ENCODE measurements at places on chromosomes 6 and 20. TPM values are rescaled to one million over a fixed set of nuclear protein-coding genes. Genes with fewer than 3 reads are reported as not detected.

- no peak for DNase-seq
- peaks cover 6% of the 10 kb centered on the region for H3K36me3 ChIP-seq
- no peak overlapping the region for H3K27ac ChIP-seq
- H3K27me3 ChIP-seq: no peaks in the 10 kb centered on the region
- H3K4me1 ChIP-seq: peaks cover 11% of the 10 kb centered on the region
- H3K4me3 ChIP-seq: no peak overlapping the region
Measured at GRCh38 chr6:53044071-53044470, 21.1 kb upstream of the FBXO9 start.

GRCh38 chr6:110512991-110513390, 36.6 kb upstream of the SLC22A16 start:
- H3K36me3 ChIP-seq: no peaks in the 10 kb centered on the region
- no peak overlapping the region for H3K27ac ChIP-seq
- no peak overlapping the region for H3K4me3 ChIP-seq
- H3K27me3 ChIP-seq: no peaks in the 10 kb centered on the region
- no peaks in the 10 kb centered on the region for H3K4me1 ChIP-seq

DNA sequence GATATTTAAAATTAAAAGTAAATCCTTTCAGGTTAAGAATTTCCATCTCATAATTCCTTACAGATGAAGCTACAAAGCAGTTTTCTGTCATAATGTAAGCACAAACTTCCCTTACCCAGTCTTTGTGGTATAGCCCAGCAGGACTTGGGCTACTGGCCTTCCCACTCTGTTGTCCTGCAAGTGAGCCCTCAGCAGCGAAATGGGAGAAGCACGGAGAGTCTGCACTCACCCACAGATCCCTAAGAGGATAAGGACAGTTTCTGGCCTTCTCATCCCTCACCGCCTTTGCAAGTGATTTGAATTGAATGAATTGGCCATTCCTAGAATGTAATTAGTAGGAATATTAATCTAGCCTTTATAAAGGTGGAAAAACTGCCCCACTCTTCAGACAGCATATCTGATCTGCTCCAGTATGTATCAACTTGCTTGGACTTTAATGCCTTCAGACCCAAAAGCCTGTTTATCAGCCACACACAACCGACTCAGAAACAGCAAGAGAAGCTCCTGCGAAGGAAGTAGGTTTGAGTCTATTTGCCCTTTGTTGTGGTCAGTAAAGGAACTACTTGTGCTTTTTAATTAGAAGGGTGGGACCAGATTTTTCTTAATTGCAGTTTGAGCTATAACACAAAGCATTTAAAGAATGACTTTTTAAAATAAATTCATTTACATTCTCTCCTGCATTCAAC, 29.9 kb upstream of the PRDM1 start:
- H3K27me3 ChIP-seq: no peaks in the 10 kb centered on the region
- H3K4me3 ChIP-seq: peak overlapping the region; percentile 26
- peaks cover 22% of the 10 kb centered on the region for H3K4me1 ChIP-seq
- no peaks in the 10 kb centered on the region for H3K36me3 ChIP-seq

- no peaks in the 10 kb centered on the region for H3K36me3 ChIP-seq
- H3K4me1 ChIP-seq: no peaks in the 10 kb centered on the region
- H3K27me3 ChIP-seq: no peaks in the 10 kb centered on the region
- no peak for DNase-seq
- H3K27ac ChIP-seq: no peak overlapping the region
Measured at GRCh38 chr6:107128577-107128976, 13.3 kb upstream of the BEND3 start.

GRCh38 chr20:23298155-23298554, 52.4 kb upstream of the NXT1 start:
- no peaks in the 10 kb centered on the region for H3K4me1 ChIP-seq
- no peak overlapping the region for H3K4me3 ChIP-seq
- no peak for DNase-seq
- H3K36me3 ChIP-seq: no peaks in the 10 kb centered on the region

DNA sequence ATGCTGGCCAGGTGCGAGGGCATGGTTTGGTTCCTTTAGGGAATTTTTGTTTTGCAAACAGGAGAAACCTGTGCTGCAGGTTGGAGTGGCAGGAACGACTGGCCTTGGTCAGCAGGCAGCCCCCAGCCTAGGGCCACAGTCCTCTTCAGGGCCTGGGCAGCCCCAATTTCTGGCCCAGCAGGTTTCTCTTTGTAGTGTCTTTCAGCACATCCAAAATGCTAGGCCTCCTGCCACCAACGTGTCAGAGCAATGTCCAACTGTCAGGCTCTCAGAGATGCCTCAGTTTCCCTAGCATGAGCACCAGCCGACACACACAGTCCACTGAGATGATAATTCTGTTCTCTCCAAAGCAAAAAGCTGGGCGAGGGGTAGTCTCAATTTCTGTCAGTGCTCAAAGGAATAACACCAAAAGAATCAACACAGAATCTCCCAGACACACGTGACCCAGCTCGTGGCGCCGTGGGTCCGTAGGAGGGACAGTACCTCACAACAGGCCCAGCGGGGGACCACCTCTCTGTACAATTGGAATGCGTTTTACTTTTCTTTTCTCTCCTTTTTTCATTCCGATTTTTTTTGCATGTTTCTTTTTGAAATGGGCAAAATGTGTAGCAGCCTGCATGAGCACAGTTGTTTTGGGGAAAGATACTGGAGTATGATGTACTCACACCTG, 125.9 kb downstream of the TAF4 start:
- H3K27ac ChIP-seq: no peak overlapping the region
- no peak overlapping the region for H3K4me3 ChIP-seq
- DNase-seq: no peak
- H3K4me1 ChIP-seq: no peaks in the 10 kb centered on the region
- no peaks in the 10 kb centered on the region for H3K27me3 ChIP-seq
- H3K36me3 ChIP-seq: no peaks in the 10 kb centered on the region

DNA sequence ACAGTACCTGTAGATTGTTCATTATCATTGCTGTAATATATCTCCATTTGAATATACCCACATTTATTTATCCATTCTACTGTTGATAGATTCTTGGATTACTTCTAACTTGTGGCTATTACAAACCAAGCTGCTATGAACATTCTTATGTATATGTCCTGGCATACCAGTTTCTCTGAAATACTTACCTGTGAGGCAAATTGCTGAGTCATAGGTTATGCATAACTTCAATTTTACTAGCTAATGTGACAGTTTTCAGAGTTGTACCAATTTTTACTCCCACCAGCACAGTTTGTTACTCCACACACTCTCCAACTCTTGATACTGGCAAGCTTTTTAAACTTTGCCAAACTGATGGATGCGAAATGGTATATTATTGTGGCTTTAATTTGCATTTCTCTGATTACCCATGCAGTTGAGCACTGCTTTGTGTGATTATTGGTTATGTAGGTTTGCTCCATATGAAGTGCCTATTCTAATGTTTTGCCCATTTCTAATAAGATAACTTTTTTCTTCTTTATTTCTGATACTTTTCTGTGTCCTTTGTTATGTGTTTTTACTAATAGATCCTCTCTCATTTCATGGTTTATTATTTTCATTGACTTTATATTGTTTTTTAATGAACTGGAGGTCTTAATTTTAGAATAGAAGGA, 62.8 kb upstream of the SDHAF4 start:
- DNase-seq: no peak
- H3K27me3 ChIP-seq: no peaks in the 10 kb centered on the region
- H3K4me1 ChIP-seq: no peaks in the 10 kb centered on the region
- H3K27ac ChIP-seq: no peak overlapping the region

DNA sequence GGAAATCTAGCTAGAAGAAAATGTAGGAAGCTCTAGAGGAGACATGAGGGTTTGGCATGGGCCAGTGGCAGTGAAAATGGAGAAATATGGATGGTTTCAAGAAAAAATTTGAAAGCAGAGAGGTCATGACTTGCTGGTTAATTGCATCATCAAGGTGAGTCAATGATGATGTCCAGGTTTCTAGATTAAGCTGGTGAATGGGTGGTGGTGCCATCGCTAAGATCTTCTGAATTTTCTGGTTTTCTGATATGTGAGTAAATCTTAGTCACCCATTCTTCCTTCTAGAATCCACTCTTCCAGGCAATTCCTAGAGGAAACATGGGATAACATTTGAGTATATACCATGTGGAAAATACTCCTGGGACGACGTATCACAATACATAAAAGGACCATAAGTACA, 25.0 kb downstream of the SH3BGRL2 start:
- H3K36me3 ChIP-seq: no peaks in the 10 kb centered on the region
- no peaks in the 10 kb centered on the region for H3K27me3 ChIP-seq
- H3K27ac ChIP-seq: no peak overlapping the region
- H3K4me3 ChIP-seq: no peak overlapping the region
- DNase-seq: no peak

DNA sequence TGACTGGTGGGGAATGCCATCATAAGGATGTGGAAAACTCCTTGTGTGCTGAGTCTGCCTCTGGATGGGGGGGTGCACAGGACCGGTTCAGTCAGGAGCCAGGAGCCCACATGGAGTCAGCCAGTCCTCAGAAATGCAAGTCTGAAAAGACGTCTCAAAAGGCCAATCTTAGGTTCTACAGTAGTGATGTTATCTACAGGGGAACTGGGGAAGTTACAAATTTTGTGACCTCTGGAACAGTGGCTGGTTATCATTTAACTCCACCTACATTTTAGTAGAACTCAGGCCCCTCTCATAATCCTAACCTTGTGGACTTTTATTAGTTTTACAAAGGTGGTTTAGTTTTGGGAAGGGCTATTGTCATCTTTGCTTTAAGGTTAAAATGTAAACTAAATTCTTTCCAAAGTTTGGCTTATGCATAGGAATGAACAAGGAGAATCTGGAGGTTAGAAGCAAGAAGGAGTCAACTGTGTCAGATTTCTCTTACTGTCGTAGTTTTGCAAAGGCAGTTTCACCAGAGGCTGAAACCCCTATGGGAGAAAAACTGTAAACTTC, 13.7 kb upstream of the TBC1D22B start:
- peaks cover 10% of the 10 kb centered on the region for H3K4me1 ChIP-seq
- no peak for DNase-seq
- no peaks in the 10 kb centered on the region for H3K36me3 ChIP-seq

The CD164 gene
- polyA plus RNA-seq: 164 TPM

The COL9A1 gene
- not detected for polyA plus RNA-seq

The HLA-DOA gene
- 6.7 TPM for polyA plus RNA-seq

The HLA-F gene
- polyA plus RNA-seq: 348 TPM

All from naive thymus-derived CD4-positive, alpha-beta T cell (primary cell).